Astrocyte (in vitro differentiated cells and primary cell): ENCODE measurements at places on chromosomes 1 and 21. TPM values are rescaled to one million over a fixed set of nuclear protein-coding genes. Genes with fewer than 3 reads are reported as not detected.

Gene TPTE
- total RNA-seq = not detected in 2 replicates

Gene DYRK1A
- total RNA-seq = 41.7 and 44.6 TPM in 2 replicates

DNA sequence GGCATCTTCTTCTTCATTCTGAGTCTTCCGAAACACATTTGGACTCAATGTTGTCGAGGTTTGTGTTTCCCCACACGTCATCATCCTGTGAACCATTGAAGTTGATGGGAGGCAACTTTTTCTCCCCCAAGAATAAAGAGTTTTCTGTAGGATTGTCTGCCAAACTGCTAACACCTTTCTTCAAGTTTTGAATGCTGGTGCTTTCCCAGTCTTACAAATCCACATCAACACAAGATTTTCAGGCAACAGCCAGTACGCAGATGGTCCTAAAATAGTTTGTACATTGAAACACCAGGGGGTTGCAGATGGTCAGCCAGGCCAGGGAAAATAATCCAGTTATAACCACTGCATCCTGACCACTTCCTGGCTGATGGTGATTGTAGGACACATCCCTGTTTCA, 187.9 kb downstream of the DISC1 start:
- DNase-seq = no peak

Gene KLHDC9
- 1.5 and 1.8 TPM in 2 replicates for total RNA-seq

GRCh38 chr21:38289705-38290485, 33.1 kb downstream of the KCNJ15 start:
- peak; percentile 100 for DNase-seq

- peak; percentile 83 for DNase-seq
These were observed 57.0 kb downstream of the YARS1 start for GRCh38 chr1:32759997-32760623.

DNA sequence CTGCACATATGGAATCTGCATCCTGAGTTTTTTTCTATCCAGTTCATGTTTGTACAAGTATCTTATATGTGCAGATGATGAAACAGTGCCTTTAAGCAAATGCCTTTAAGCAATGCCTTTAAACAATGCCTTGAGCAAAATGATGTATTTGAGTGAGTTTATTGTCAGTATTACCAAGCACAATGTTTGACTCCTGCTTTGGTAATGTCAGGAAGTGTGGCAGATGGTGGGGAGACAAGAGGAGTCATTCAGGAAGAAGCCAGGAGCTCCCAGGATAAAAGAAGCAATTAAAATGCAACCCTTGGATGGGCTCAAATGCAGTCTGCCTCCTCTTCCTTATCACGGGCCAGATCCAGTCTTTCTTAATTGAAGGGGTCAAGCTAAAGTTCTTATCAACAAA, 108.7 kb upstream of the KCNJ15 start:
- no peak for DNase-seq

GRCh38 chr1:91617285-91617765, 116.7 kb downstream of the CDC7 start:
- no peak for DNase-seq

DNA sequence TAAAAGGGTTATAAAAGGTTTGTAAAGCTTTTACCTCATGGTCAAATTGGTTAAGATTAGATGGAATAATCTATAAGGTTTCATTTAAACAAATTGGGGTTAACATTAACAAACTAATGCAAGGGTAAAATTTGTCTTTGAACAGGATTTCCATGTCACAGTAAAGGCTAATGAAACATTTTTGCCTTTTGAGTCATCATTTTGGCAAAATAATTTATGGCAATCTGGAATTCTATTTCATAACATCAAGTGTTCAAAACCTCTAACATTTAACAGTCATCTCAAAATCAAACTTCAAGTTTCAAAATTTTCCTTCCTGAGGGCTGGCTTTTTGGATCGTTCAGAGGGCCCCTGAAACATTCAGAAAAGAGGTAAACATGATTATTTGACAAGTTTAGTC, 6.6 kb upstream of the CD46 start:
- peak; percentile 8 for DNase-seq
